ENCODE measurements at places on chromosomes 12 and 14.

DNA sequence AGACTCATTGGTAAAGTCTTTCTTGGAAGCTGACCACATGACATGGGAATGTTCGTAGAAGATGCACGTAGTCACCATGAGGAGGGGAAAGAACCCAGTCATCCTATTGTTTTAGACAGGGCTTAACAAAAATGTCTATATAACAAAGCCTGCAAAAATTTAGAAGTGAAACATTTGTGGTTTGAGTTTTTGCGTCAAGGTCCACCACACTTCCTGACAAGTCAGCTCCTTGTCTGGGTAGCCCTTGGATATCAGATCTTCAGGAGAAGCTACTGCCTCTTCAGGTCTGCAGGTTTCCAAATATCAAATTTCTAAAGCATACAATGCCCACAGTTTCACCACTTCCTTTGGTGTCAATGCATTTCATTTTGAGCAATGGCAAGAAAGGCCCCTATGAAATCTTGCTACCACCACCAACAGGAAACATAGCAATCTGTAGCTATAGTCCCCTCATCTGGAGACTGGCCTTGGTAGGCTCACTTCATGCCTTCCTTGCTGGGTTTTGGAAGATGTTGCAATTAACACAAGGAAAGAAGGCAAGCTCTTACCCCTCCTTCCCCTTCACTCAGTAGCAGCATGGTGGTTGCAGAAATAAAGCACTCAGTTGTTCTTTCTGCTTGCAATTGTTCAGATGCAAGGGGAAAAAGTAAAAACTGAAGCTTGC is 235.2 kb downstream of the PCNX1 start:
- no peak for DNase-seq

DNA sequence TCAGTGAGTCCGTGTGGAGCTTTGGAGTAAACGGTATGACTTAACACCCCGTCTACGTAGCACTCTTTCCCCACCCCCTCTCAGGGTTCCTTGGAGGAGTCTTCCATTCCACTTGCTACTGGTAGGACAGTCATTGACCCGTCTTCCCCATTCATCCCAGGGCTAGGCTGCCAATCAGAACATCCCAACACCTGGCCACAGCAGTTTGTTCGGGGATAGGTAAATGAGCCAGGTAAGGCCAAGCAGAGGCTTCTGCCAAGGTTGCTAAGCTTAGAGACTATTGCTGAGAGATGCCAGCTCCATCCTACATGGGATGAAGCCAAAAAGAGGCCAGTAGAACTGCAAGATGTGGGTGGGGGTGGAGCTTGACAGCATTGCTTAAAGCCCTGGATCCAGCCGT is 130.8 kb downstream of the BCL11B start:
- DNase-seq, result no peak

GRCh38 chr12:88298761-88299242 is 156.7 kb downstream of the TMTC3 start:
- no peak for DNase-seq

DNA sequence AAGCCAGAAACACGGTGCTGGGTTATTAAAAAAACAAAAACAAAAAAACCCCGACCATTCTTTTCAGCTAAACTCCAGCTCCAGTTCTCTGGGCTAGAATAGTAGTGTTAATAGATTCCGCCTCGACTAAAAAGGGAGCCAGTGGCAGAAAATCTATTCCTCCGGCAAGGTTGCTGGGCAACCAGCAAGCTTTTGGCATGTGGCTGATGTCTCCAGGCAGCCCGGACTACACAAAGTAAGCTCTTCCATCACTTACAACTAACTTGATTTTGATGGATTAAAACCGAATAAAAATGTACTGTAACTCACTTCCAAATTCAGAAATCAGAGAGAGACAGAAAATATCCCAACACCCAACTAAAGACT is 126.4 kb upstream of the FOXN3 start:
- no peak for DNase-seq

GRCh38 chr14:35374263-35374712 is 30.3 kb downstream of the NFKBIA start:
- DNase-seq, result no peak

- DNase-seq, result no peak
Observed at GRCh38 chr12:42716491-42716891, 126.9 kb upstream of the PRICKLE1 start.

- DNase-seq, result no peak
Observed at GRCh38 chr12:129606239-129606638, 297.6 kb downstream of the TMEM132D start.

- DNase-seq, result no peak
Observed at GRCh38 chr14:71168564-71169427, 261.5 kb downstream of the PCNX1 start.

DNA sequence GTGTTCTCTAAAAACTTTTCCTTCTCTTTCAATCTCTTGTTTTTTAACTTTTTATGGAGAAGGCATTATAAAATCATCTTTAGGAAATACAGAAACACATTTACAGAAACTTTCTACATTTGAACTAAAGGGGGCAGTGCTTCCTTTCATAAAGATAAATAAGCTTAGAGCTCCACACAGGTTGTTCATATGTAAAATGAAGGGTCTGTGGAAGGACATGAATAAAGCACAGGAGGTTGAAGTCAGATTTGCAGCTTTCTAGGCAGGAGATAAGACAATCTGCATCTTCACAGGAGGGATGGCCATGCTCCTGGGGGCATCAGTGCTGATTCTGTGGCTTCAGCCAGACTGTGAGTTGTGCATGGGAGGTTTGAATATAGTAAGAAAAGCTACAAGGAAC is 426.0 kb downstream of the DAD1 start:
- no peak for DNase-seq

DNA sequence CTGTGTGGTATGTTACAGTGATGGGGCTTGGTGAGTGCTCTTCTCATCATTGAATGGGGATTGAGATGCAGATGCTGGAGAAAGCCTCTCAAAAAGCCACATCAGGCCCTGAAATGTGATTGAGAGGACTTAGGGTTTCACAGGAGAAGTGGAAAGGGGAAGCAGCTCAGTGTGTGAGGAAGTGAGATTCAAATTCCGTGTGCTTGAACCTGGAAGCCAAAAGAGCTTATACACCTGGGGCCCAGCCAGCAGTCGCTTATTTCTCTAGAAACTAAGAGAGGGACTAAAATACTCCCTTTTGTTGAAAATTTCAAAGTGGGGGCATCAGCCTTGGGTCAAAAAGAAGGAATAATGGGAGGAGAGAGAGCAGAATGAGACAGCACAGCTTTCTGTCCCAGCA is 39.1 kb upstream of the GZMB start:
- no peak for DNase-seq

DNA sequence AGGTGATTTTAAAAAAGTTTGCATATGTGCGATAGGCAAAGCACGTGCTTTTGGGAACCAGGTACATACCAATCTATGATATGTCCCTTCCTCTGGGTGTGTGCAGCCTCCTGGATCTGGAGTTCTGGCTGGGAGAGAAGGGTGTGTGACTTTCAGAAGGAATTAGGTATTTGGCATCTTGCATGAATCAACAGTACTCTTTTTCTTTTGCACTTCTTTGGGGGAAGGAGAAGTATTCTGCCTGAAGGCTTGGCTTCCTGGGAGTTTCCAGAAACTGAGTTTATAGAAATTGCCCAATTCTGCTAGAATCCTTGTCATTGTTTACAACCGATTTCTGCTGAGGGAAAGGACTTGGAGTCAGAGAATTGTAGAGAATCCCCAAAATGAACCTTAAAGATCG is 2.9 kb upstream of the CLMN start:
- DNase-seq, result no peak

- no peak for DNase-seq
Observed at GRCh38 chr14:103163199-103163598, 39.9 kb downstream of the TNFAIP2 start.

DNA sequence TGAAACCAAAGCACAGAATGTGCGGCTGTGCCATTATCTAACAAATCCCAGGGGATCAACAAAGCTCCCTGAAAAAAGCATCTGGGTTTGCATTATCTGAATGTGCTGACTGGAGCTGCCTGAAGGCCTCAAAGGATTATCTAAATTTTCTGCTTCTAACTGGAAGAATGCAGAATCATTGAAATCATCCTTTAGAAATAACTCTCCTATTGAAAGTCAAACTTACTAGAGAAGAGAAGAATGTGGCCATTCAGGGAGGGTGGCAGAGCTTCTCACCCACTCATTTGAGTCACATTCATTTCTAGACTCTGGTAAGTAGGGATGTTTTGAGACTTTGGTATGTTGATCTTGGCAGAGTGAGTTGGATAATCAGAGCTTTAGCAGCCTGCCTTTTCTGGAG is 220.6 kb upstream of the RGS6 start:
- DNase-seq, result no peak

- no peak for DNase-seq
Observed at GRCh38 chr12:8556531-8557097, 15.9 kb upstream of the CLEC4E start.

- DNase-seq, result no peak
Observed at GRCh38 chr12:12098691-12099015, 27.9 kb downstream of the BCL2L14 start.

DNA sequence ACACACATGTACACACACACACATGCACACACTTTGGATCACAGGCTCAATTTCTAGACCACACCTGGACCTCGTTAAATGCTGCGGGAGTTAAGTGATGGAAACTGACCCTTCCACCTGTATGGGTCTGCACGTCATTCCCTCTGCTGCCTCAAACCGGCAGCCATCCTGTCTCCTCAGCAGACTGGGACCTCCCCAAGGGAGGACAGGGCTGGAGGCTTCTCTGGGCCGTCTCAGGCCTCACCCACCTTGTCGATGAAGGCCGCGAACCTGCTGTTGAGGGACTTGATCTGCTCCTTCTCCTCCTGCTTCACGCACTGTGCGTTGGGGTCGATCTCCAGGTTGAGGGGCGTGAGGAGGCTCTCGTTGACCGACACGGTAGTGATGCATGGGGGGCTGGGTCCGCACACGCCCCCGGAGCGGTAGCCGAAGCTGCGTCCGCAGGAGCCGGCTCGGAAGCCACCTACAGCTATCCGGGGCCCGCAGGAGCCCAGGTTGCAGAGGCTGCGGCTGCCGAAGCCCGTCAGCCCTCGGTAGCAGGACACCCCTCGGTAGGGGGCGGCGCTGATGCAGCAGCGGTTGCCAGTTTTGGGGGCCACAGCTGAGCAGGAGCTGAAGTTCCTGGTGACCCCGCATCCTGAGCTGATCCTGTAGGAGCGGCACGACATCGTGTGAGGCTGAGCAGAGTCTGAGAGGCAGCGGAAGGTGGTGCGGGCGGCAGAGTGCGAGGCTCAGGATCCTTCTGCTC is at the start of gene KRT85:
Gene KRT85 (minus strand): TSS at position 744 of the 748 bp plus-strand sequence. CDS start 76 bp downstream, at position 668.
- no peak for DNase-seq

- no peak for DNase-seq
Observed at GRCh38 chr12:10212739-10213131, at the start of gene GABARAPL1. TSS of gene GABARAPL1 (plus strand) at chr12:10212877. CDS start at chr12:10213130, 253 bp downstream.

DNA sequence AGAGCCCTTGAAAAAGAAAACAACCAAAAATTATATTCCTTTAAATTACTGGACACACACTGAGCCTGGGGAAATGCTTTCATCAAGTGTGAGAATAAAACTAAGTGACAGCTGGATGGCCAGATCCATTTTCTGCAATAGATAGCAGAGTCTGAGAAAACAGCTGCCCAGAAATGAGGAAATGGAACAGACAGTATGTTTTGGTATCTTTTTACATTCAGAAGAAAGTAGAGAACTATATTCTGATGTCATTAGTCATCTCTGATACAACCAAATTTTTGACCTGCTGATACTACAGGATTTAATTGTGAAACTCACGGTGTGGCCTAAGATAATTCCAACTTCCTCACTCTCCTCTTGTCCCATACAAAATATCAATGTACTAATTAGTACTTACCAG is 78.2 kb downstream of the HMGA2 start:
- DNase-seq, result no peak

GRCh38 chr14:37870632-37871346 is 275.4 kb downstream of the TTC6 start:
- no peak for DNase-seq

DNA sequence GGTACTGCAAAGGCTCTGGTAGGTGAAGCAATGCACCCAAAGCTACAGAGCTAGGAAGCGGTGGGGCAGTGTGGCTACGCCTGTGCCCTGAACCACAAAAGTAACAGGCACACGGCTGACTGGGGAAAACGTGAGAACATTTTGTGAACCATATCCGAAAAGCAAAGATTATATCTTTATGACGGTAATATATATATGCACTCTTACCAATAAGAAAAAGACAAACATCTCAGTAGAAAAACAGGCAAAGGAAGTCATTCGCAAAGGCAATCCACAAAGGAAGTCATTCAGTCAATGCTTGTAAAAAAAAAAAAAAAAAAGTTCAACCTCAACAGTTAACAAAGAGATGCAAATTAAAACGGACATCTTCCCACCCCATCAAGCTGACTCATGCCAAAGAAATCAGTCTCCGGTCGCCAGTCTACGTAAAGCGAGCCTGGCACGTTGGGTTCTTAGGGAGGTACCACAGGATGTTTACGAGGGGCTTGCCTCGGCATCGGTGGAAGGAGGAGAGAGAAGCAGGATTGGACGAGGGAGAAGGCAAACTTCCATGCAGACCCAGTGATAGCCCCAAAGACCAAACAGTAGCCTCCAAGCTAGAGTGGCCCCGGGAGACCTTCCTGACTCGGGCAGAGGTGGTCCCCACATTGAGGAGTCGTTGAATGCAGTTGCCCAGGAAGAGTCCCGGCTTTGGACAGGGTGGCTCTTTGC is 39.4 kb upstream of the PPP2R5C start:
- peak; percentile 93 for DNase-seq

- no peak for DNase-seq
Observed at GRCh38 chr14:66133666-66134065, 352.5 kb upstream of the CCDC196 start.

DNA sequence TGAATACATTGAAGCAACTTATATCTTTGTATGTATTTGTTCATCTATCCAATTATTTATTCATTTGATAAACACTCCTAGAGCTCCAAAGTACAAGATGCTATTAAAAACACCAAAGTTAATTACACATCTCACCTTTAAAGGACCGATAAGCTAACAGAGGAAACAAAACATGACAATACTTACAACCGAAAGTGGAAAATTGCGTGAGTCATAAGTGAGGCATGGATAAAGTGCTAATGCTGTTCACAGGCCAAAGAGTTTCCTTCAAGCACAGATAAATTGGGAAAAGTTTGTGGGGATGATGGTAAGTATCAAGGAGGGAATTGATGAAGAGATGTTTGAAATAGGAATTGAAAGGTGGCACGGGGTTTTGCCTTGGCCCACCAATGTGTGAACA is 172.8 kb upstream of the KITLG start:
- no peak for DNase-seq
